Spinal cord (tissue), 10 donors: ENCODE measurements at places on chromosomes 12 and 14. TPM values are rescaled to one million over a fixed set of nuclear protein-coding genes. Genes with fewer than 3 reads are reported as not detected.

The RAD9B gene
- 1.0 TPM for polyA plus RNA-seq

The ERP29 gene
- polyA plus RNA-seq: 130 TPM

The NOXRED1 gene
- 2.4 TPM for polyA plus RNA-seq

The TAS2R20 gene
- polyA plus RNA-seq: 2.1 TPM
